ENCODE measurements at places on chromosomes 3 and 15.

DNA sequence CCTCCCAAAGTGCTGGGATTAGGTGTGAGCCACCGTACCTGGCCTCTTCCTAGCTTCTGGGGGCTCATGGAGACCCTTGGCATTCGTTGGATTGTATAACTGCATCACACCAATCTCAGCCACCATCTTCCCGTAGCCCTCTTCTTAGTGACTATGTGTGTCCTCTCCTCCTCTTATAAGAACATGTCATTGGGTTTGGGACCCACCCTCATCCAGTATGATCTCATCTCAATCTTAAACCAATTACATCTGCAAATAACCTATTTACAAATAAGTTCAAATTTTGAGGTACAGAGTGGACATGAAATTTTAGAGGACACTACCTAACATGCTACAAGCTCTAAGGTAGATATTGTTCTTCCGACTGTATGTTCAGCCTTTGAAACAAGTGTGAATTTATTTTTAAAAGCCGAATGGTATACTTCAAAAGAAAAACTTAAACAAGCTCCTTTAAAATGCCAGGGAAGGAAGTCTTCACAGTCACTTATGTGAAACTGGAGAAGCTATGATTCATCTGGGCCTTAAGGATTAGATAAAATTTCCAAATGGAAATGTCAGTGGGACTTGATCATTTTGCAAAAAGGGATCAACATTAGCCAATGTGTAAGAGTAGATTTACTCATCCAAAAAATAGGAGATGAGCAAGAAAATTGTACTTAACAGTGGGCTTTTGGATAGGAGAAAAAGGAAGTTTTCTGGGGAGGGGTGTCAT, 225.7 kb downstream of the MEX3B start:
- DNase-seq, result no peak

GRCh38 chr3:99808163-99808794, 9.4 kb upstream of the CMSS1 start:
- DNase-seq, result peak; percentile 31

- DNase-seq, result no peak
Observed at GRCh38 chr3:98038876-98039275, 3.8 kb upstream of the GABRR3 start.

DNA sequence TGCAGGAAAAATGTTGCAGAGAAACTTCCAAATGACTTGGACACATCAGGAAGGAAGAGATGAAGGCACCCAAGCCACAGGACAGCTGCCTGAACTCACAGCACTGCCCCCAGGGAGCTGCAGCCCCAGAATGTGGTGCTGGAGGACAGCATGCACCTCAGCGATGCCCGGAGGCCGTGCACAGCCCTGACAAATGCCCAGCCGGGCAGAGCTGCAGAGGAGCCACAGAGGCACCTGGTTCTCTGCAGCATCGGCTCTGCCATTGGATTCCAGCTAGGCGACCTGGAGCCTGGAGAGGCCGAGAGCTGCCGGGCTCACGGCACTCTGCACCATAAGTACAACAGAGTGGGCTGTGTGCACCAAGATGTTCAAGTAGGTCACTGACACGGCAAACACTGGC, 97.5 kb downstream of the OCA2 start:
- no peak for DNase-seq

DNA sequence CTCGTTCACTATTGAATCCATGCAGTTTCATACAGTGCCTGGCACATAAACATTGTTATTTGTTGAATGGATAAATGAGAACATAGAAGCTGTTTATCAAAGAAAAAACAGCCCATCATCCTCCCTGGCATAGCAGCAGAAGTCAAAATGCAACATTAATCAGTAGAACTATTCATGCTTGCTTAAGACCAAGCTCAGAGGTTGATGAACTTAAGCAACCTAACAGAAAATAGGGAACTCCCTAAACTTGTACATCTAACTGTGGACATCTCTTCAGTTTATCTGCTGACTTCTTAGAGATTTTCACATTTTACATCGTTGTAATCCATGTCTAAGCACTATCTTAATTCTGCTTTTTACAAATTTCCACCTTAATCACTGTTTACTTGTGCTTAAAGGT, 29.2 kb downstream of the SENP8 start:
- no peak for DNase-seq

DNA sequence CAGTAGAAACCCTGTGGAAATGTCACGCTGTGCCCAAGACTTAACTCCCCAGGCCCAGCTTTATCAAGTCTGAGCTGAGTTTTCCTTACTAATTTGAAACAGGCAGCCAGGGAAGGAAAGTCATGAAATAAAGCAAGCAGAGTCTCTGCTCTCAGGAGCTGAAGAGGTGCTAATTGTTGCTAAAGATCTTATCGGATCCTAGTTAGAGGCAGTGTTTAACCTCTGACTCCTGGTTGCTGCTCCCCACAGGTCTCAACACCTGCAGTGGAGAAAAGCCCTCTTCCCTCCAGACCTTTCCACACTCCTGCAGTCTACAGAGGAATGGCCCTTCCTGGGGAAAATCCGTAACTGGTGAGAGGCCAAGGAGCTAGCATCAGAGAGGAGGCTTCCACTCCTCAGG, 628.2 kb downstream of the NTRK3 start:
- DNase-seq, result no peak

DNA sequence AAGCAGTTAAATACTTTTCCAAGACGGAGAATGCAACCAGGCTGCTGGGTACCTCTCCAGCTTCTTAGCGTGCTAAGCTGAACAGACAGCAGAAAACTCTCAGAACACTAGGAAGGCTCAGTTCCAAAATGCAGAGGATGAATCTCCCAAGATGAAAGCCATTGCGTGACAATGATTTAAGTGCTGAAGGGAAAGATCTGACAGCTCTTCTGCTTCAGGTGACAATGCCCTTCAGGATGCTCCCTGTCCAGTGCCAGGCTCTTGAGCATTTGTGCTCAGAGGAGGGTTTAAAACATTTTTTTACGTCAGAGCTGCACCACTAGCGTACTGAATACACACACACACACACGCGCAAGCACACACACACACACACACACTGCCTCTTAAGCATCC, 26.3 kb downstream of the ARHGEF3 start:
- no peak for DNase-seq

DNA sequence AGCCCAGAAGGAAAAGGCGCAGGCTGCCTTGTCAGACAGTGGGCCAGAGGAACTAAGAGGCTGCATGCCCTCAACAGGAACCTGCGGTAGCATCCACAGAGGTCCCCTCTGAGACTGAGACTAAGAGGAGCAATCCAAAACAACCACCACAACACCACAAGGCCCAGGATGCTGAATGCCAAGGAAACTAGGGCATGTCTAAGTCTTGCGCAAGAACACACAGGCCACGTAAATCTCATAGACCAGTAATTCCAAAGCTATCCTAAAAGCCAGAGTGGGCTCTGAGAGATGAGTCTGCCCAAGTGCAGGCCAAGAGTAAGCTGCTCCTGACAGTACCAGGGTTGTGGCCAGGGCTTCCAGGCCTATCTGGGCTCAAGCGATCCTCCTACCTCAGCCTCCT, 12.9 kb downstream of the MON1A start:
- DNase-seq, result no peak

DNA sequence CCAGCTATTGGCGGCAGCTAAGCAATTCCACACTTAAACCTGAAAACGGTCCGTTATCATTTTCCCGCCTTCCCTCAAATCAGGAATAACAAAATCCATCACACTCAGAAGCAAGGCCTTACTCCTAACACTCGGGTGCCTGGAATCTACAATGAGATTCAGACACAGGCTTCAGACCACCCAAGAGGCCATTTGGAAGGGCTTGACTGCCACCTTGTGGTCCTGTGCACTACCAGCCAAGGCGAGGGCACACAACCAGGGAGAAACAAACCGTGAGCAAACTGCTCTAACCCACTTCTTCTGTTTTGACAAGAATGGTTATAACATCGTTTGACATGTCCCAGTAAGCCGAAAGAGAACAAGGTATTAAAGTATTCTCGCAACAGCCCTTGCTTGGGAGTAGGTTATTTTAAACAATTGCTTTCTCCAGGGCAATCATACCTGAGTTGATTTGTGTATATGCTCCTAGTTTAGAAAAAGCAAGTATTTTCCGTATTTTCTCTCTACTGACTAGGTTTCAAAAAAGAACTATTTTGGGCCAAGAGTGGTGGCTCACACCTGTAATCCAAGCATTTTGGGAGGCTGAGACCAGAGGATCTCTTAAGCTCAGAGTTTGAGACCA, 40.1 kb upstream of the TAFA4 start:
- peak; percentile 10 for DNase-seq

- no peak for DNase-seq
Observed at GRCh38 chr3:168081171-168081771, 14.5 kb downstream of the GOLIM4 start.

GRCh38 chr3:132253262-132253878, 63.8 kb upstream of the ACP3 start:
- DNase-seq, result peak; percentile 10

- no peak for DNase-seq
Observed at GRCh38 chr3:30471066-30471465, 135.3 kb upstream of the TGFBR2 start.

GRCh38 chr3:193775421-193776077, 182.5 kb downstream of the OPA1 start:
- no peak for DNase-seq

- no peak for DNase-seq
Observed at GRCh38 chr3:42680271-42680670, 5.1 kb upstream of the KLHL40 start.

GRCh38 chr3:31978553-31978952, 2.5 kb downstream of the OSBPL10 start:
- no peak for DNase-seq

DNA sequence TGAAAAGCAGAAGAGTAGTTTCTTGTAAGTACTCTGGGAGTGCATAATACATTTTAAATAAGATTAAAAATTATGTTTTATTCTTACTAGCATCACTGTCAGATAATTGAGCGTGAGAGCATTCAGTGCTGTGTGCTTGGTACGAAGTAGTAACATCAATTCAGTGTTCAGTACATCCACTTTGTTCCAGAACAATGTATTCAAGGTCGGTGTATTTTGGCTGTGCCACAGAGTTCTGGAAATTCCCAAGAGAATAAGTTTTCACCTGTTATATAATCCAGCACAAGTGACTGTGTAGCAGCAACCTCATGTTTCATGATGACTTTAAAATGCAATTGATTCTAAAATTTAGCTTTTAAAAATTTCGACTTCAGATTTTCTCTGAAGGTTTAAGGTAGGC, 130.6 kb downstream of the IGF1R start:
- DNase-seq, result no peak

DNA sequence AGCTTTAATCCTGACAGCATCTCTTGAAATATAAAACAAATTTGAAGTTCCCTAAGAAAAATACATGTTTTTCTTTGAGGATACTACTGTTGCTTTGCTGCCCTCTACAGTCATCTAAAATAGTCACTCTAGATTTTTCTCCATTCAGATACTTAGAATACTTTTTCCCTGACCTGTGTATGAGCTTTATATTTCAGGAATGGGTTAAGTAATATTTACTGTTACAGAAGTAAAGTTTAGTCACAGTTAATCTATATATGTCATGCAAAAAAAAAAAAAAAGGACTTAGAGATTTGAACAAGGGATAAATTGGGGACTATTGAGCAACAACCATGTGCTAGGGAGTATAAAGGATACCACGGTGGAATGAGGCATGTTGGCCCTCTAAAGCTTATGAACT, 8.8 kb downstream of the NECTIN3 start:
- DNase-seq, result no peak

- no peak for DNase-seq
Observed at GRCh38 chr3:48623851-48624547, 2.4 kb upstream of the TMEM89 start.

DNA sequence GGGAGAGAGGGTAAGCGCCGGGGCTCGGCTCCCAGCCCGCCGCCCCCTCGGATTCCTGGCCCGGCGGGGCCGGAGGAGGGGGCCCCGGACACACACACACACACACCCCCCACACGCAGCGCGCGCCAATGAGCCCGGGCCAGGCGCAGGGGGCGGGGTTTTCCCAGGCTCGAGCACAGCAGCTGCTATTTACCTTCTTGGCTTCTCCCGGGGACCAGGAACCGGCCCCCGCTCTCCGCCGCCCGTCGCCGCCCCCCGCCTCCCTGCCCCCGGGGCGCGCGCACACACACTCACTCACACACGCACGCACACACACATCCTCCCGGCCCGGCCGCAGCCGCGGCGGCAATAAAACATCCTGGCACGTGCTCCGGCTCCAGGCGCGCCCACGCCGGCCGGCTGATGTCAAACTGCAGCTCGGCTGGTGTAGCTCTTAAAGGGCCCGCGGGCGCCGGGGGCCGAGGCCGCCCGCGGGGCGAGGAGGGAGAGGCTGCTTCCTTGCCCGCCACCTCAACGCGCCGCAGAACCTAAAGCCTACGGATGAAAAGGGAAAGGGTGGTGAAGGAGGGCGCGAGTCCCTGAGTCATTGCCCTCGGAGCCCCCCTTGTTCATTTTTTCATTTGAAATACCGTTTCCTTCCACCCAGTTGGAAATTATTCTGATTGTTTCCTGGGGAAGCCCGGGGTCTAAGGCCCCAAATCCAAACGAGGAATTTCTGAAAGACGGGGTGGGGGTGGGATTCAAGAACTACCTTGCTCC, 1.0 kb upstream of the HES1 start:
- DNase-seq, result peak; percentile 82

DNA sequence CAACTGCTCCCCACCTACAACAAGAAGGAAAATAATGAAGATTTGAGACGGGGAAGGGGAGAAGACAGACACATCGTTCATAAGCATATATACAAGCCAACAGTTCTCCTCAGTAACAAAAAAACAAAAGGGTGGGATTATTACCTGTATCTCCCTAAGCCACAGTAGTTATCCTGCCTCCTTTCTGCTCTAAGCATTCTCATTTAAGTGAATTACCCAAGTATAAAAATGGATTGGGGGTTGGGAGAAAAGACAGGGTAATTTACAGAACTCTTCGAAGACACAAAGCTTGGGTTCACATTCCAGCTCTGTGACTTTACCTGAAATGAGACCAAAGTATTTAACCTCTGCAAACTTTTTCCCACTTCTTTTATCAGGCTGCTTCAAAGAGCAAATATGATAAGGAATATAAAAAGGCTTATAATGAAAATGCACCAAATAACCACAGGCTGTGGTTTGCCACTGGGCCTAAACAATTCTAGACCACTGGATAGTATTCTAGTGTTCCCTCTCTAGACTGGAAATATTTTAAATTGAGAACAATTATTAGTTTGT, 64.4 kb downstream of the UACA start:
- no peak for DNase-seq

DNA sequence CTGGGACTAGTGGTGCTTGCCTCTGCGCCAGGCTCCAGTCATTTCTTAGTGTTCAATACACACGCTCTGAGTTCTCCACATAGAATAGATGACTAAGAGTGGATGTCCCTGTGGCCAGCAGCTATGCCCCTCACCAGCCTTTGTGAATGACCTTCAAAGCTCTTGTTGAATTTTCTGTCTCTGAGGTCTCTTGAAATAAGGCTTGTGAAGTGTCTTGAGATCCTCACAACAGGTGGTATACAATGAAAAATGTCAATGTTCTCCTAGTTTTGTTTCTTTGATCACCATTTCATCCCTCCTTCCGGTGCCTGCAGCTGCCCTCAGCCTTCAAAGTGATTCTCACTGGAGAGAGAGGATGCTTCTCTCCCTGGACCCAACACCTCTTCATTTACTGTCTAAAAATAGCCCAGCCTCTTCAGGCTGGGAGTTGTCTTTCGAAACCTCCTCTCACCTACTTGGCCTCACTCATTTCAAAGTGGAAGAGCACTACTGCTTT, 5.4 kb downstream of the MAPKBP1 start:
- DNase-seq, result no peak
